ENCODE measurements at places on chromosomes 3 and 15.

DNA sequence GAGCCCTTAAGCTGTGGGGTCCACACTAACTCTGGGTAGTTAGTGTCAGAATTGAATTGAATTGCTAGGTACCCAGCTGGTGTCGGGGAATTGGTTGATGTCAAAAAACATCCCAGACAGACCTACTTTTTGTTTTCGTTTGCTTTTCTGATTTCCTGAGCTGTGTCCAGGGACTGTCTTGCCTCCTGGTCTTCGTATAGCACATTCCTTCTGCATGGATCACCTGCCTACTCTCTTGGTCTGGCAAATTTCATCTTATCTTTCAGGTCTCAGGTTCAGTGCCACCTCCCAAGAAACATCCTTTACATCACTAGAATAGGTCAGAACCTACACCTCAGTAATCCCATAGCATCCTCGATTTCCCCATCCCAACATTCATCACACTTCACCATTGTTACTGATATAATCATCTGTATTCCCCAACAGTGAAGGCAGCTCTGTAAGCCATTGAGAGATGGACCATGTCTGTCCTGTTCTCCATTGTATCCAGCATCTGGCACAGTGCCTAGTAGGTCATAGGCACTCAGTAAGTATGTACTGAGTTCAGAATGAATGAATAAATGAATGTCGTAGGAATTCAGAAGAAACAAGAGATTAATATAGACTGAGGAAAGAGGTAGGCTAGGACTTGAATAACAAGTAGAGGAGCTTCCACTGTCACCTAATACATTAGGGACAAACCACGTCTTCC is 81.2 kb downstream of the ANP32A start:
- no peak for DNase-seq

DNA sequence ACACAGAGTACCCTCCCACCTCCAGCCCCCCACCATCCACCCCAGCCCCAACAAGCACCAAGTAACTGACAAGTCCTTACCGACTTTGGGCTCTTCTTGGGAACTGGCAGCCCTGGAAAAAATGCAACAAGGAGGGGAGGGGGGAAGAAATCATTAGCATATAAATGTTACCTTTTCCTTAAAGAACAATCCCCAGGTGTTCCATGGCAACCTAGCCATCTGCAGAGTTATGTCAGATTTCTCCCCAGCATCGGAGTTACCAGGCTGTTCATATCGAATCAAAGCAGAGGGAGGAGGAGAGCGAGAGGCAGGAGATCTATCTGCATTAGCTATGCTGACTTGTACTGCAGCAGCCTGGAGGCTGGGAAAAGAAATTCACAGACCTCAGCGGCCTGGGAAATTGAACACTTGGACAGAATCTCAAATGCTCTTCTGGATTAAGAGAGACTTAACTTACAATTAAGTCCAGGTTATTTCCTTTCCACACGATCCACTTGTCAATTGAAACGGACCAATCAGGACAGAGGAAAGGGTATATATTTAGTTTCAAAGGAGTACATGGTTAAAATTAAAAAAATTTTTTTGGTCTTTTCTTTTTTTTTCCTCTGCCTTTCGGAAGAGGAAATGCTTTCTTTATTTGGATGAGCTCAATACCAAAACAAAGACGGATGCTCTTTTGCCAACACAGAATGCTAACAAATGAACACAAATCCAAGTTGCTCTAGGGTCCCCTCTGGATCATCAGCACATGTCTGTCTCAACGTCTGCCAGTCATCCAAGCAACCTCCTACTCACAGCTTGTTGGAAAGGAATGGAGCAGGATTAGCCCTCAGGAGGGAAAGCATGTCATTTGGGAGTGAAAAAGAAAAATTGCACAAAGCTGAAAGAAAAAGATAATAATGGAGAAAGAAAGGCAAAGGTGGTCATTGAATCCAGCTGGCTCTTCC is 637.1 kb downstream of the MAGI1 start:
- peak; percentile 52 for DNase-seq

GRCh38 chr3:34065901-34066300 is 267.5 kb downstream of the PDCD6IP start:
- no peak for DNase-seq

DNA sequence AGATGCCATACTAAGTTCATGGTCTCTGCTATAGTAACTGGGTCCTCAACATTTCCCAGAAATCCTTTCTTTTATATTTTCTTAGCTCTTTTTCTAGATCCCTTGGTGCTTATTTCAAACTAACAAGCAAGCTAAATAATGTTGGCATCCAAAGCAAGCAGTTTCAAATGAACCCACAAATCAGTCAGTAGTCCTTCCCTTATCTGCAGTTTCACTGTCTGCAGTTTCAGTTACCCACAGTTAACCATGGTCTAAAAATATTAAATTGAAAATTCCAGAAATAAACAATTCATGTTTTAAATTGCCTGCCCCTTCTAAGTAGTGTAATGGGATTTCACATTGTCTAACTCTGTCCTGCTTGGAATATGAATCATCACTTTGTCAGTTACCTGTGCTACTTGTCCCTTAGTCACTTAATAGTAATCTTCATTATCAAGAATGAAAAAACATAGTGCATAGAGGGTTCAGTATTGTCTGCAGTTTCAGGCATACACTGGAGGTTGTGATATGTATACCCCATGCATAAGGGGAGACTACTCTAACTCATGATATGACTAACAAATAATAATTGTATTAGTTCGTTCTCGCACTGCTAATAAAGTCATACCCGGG is 633.7 kb downstream of the MECOM start:
- DNase-seq = no peak

GRCh38 chr3:139718415-139718814 is 40.6 kb upstream of the NMNAT3 start:
- peak; percentile 74 for DNase-seq

DNA sequence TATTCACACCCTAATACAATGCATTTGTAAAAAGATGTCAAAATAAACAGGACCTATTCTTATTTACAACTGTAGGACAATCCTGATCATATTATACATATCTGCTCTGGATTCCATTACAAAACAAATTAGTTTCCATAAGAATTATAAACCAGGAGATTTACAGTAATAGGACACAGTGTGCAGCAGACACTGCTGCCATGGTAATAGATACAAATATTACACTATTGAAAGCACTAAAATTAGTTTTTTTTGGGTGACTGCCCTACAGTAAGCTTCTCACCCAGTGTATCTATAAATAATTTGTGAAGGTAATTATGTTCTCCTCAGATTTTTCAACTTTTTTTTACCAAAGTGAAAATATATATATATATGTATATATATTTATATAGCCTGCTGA is 47.9 kb downstream of the USF3 start:
- DNase-seq = no peak

DNA sequence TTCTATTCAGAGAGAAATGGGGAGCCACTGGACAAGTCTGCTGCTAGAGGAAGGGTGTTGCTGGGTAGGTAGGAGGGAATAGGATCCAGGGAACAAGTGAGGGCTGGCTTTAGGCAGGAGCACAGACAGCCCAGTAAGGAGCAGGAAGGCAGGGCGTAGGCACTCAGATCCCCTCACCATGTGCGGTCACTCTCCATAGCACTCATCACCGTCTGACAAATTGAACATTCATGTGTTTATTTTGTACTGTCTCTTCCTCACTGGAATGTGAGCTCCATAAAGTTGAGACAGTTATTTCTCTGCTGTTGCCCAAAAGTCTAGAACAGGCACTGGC is 24.2 kb upstream of the LRRC34 start:
- DNase-seq = no peak

DNA sequence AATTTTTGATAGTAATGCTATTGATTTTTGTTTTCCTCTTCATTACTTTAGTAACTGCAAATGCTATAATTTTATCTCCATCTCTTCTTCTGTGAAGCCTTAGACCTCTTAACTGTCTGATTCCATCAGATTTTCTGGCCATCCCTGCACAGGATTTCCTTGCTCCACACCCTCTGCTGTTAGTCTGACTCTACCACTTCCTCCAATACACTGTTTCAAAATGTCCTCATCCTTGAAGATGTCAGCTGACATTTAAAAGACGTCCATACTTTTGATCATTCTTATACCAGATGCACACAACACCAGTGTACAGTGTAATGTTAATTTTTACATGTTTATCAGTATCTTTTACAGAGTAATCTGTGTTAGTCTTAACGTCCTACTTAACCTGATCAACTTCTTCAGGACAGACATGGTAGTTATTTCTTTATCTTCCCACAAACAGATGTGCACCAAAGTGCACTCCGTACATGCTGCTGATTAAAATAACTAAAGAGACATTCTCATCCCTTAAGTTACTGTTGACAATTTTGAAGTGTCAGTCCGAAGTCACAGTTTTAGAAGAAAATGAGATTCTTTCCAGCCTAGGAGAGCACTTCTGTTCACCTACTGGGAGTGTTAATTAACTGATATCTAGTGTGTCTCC is 102.4 kb upstream of the RASGRP1 start:
- no peak for DNase-seq

GRCh38 chr3:161273589-161274218 is 52.6 kb downstream of the NMD3 start:
- DNase-seq = no peak

- DNase-seq = no peak
Measured at GRCh38 chr3:53493595-53493962, 832 bp upstream of the CACNA1D start.

DNA sequence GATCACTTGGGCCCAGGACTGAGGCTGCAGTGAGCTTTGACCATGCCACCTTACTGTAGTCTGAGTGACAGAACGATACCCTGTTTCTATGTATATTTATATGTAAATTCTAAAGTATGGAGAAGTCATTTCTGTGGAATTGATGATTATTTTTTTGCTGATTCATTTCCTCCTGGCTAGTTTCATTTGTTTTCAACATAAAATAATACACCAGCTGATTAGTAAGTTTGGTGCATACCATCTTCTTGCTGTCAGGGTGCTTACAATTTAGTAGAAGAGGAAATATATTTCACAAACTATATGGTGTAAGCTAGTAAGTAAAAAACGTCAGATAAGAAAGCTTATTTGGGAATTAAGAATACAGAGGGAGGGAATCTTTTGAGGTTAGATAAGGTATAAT is 36.0 kb downstream of the SLC25A26 start:
- DNase-seq = no peak

- no peak for DNase-seq
Measured at GRCh38 chr3:108599677-108600409, 10.3 kb downstream of the DZIP3 start.

- no peak for DNase-seq
Measured at GRCh38 chr15:87589134-87589533, 667.4 kb downstream of the NTRK3 start.

- no peak for DNase-seq
Measured at GRCh38 chr3:115659253-115660220, 36.2 kb downstream of the GAP43 start.

DNA sequence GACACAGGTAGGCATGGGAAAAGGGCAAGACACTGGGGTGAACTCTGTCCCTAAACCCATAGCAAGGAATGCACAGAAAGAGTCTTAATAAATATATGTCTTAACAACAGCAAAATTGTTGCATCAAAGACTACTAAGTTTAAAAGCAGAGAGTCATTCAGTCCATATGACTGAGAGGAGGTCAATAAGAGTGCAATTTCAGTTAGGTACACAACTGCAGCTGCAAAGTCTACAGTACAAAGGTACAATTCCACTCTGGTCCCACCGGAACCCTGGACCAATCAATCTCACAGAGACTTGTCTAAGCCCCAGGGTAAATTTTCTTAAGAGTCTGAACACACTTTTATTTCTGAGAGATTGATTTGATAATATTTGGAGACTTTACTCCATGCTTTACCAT is 6.9 kb downstream of the CP start:
- DNase-seq = no peak

DNA sequence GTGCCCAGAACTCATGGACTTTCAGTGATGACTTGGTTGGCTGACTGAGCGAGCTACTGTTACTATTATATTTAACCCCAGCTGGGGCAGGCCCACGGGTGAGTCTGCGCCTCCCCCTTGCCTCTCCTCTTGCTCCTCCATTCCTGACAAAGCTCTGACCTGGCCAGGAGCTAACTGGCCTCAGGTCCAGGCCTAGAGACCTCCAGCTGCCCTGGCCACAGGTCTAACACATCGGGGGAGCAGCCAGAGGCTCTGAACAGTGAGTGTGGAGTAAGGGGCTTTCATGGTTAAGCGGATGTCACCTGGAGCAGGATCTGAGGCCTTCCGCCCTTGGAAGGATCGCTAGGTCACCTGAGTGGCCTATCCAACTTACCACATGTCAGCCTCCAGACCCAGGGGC is 96.3 kb upstream of the HERC1 start:
- no peak for DNase-seq

- DNase-seq = no peak
Measured at GRCh38 chr15:101062063-101062462, 142.9 kb downstream of the LRRK1 start.

GRCh38 chr3:154584974-154585373 is 155.0 kb upstream of the GPR149 start:
- DNase-seq = no peak

DNA sequence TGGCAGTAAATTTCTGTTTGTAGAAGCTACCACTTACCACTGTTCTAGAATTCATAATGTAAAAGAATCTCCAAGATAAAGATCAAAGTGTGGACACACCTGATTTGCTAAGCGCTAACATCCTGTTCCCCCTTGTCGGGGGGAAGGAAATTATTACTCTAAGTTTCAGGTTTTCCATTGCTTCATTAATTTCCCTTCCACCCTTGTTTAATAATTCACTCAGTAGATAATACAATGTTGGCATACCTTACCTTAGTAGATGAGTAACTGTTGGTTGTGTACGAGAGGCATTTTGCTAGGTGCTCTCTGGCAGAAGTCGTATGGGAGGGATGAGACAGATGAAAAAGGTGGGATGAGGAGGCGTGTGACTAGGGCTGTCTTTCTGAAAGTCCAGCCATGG is 641.2 kb upstream of the ARRDC4 start:
- DNase-seq = no peak

DNA sequence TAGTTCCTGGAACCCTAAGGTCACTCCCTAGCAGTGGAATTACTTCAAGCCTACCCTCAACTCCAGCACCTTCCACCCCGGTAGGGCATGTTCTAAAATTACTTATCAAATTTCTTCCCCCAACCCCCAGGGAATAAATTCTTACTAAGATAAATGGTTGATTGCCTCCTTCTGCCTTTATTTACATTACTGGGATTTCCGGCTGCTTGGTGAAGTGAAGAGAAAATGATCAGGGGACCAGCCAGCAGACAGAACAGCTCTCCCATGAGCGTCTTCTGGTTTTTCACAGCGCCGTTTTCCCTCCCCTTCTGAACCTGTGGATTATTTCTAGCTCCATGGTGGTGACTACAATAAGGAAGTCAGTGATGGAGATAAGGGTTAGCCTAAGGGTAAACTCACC is 521.5 kb upstream of the PPP2R3A start:
- no peak for DNase-seq

DNA sequence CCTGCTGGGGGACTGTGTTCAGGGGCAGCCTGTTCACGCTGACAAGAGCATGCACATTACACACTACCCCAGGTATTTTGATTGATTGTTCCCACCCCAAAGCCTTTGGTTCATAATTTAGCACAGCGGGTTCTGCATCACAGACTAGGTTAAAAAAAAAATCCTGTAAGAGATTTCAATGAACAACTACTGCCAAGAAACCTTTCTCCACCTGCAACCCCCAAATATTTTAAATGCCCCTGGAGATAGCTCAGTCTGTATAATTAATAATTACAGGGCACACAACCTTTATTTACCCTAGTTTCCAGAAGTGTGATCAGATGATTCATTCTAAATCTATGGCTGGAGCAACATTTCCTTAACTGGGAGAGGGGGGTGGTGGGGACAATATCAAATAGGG is 87.6 kb downstream of the NR2F2 start:
- no peak for DNase-seq
